ENCODE measurements at places on chromosomes 12 and 14. TPM values are rescaled to one million over a fixed set of nuclear protein-coding genes. Genes with fewer than 3 reads are reported as not detected.

The TMEM229B gene
- 0.52 TPM for total RNA-seq

The DDHD1 gene
- 6.6 TPM for total RNA-seq

The SERPINA1 gene
- not detected for total RNA-seq

The SLC2A3 gene
- 82.9 TPM for total RNA-seq

The FAR2 gene
- total RNA-seq: 60.5 TPM

The RHOJ gene
- 133 TPM for total RNA-seq

The MANSC4 gene
- not detected for total RNA-seq

Data from dermis lymphatic vessel endothelial cell (primary cell).